Kidney glomerular epithelial cell (primary cell): ENCODE measurements at places on chromosomes 4 and X.
A peak's percentile ranks its signal among the peaks of the same experiment; 100 is the strongest.

- no peak for DNase-seq
Measured at GRCh38 chrX:122626871-122627270, 557.2 kb upstream of the GRIA3 start.

DNA sequence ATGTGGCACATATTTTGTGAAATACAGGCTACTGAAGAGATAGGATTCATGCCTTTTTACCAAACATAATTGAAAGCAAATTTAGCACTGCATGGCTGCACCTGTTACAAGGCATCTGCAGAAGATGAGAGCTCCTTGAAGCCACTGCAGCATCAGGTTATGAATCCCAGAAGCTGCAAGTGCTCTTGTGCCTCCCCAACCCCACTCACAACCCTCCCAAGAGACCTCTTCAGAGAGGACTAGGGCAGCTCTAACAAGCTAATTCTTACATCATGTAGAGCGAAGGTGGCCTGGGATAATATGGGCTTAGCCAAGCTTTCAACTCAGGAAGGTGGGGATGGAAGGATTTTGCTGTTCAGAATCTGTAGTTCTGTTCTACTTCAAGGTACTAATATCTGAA is 27.2 kb downstream of the MFAP3L start:
- no peak for DNase-seq

DNA sequence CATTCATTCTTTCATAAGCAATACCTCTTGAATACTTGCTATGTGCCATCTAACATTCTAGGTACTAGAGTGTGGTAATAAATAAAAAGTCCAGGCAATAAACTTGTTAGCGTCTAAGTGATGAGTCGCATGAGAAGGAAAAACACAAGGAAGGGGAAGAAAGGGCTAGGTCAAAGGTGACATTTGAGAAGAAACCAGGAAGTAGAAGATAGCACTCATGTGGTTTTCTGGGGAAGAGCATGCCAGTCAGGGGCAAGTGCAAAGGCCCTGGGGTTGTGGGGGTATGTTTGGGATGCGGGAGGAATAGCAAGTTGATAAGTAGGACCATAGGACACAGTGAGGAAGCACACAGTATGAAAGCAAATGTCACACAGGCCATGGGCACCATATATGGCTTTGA is 157.0 kb downstream of the TSPAN5 start:
- DNase-seq, result no peak

- no peak for DNase-seq
Measured at GRCh38 chr4:2339458-2340271, 77.8 kb upstream of the MXD4 start.

DNA sequence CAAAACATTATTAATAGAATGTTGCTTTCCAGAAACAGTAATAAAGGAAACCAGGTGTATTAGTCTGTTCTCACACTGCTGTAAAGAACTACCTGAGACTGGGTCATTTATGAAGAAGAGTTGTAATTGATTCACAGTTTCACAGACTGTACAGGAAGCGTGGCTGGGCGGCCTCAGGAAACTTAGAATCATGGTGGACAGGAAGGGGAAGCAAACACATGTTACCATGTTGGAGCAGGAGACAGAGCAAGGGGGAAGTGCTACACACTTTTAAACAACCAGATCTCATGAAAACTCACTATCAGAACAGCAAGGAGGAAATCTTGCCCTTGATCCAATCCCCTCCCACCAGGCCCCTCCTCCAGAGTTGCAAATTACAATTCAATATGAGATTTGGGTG is 815.8 kb downstream of the TRIML1 start:
- no peak for DNase-seq

GRCh38 chr4:52621567-52621966 is 37.5 kb downstream of the USP46 start:
- DNase-seq, result no peak

DNA sequence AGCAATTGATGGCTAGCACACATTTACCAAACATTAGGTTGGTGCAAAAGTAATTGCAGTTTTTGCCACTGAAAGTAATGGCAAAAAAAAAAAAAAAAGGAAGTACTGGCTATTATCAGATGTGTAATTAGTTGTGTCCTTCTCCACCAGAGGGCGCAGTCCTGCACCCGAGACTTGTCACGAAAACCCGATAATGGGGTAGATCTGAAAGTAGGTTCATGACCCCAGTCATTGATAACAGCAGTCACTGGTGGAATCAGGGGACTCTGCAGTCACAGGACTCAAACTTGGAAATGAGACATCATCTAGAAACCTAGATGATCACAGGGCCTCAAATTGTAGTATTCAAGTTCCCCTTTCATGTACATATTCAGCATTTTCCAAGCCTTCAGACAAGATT is 13.1 kb upstream of the ACOT9 start:
- DNase-seq, result peak; percentile 5

DNA sequence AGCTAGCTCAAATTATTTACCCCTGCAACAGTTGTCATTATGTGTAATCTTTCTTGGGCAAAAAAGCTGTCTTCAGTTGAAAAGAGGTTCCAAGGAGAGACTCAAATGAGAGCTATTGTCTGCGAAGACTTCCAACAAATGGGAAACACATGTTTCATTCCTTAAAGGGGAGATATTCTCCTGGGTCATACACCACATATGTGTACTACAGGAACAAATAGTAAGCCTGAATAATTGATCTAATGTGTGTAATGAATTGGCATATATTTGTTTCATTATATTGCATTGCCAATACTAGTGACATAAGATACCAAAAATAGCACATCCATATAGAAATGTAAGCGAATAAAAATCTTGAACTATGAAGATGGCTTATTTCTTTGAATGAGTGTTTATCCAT is 950.9 kb upstream of the NDST4 start:
- no peak for DNase-seq

DNA sequence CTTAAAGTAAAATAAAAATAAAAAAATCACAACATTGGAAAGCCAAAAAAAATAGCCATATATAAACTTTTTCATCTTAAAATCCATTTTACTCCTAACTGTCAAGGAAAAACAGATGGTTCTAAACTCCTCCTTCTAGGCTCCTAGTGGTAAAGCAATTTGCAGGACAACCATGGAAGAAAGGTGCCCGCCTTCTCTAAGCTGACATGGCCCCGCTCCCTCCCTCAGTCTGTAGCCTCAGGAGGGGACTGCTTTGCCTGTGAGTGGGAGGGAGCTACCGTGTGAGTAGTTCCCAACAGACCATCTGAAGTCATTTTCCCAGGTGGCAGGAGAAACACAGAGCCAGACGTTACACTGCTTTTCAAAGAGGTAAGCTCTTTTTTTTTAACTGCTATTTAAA is 336.2 kb upstream of the FAT1 start:
- DNase-seq, result no peak

GRCh38 chr4:13615161-13615560 is 12.4 kb downstream of the BOD1L1 start:
- no peak for DNase-seq

DNA sequence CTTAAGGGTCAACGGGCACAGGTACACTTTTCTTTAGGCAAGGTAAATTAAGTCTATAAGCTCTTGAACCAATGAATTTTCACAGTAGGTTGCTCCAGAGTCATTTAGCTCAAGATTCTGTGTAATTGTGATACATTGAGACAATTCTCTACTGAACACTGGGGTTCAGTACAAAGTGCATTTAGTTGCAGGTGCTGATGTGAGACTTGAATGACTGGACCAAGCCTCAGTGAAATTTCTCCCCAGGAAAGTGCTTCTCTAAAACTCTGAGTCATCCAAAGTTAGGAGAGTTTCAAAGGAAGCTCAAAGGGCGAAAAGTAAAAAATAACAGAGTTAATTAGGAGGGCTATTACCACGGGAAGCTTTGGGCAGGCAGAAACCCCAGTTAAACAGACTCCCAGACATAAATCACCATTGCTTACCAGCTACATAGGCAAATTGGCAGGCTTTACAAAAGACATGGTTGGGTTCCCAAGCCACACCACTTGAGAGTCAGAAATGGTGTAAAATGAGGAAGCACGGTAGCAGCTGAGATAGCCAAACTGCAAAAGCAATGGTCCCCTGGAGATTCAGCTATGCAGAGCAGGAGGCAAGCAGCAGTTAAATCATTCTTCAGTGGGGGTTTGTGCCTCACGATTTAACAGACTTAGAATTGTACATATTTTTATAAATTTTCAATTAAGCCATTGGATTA is 202.6 kb downstream of the PCDH19 start:
- no peak for DNase-seq

DNA sequence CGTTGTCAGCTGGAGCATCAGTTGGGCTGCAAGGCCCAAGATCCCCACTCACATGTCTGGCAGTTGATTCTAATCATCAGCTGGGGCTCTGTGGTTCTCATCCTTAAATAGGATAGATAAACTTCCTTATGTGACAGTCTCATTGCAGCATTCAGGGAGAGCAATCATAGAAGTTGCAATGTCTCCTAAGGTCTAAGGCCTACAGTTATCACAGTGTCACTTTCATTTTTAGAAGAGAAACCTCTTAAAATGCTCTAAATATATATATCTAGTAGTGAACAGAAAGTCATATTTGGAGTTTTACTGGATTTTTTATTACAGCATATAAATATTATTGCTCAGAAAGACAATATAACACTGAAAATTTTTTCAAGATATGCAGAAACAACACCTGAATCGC is 226.0 kb upstream of the PPP1R2C start:
- DNase-seq, result no peak

DNA sequence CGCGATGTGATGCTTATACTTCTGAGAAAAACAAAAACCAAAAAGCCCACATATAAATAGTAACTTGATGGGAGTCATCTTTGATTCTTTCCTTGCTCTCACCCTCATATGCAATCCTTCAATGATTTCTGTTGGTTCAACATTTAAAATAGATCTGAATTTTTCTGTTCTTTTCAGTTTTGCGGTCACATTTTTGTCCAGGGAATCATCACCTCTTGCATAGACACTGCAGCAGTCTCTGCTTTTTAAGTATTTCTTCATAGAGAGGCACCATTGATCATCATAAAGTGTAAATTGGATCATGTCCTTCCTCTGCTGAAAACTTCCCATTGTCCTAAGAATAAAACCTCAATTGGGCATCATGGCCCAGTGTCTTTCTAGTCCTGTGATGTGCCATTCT is 81.1 kb upstream of the SLC4A4 start:
- DNase-seq, result no peak

DNA sequence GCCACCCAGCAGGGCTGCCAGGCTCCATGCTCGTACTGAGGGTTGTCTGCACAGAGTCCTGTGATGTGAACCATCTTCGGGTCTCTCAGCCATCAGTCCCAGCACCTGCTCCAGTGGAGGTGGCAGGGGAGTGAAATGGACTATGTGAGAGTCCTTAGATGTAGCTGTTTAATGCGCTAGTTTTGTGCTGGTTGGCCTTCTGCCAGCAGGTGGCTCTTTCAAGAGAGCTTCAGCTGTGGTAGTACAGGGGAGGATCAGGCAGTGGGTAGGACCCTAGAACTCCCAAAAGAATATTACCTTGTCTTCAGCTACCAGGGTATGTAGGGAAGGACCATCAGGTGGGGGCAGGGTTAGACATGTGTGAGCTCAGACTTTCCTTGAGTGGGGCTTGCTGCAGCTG is 1066.0 kb downstream of the GLUD2 start:
- DNase-seq, result no peak

DNA sequence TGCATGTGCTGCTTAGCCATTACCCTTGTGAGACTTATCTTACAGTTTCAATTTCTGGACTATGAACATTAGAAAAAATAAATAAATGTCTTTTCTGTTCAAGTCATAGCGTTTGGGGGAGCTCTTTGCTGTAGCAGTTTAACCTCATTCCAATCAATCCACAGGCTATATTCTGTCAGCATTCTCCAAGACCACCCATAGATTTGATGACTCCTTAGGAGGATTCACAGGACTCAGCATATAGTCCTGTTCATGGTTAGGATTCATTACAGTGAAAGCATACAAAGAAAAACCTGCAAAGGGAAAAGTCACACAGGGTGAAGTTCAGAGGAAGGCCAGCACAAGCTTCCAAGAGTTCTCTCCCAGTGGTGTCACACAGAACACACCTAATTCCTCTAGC is 180.5 kb downstream of the ADAMTS3 start:
- DNase-seq, result no peak

GRCh38 chr4:99824070-99824599 is 7.5 kb downstream of the DAPP1 start:
- no peak for DNase-seq

GRCh38 chr4:180398564-180398963 is 1844.6 kb upstream of the TENM3 start:
- no peak for DNase-seq

- no peak for DNase-seq
Measured at GRCh38 chrX:110657073-110657472, 138.5 kb downstream of the CHRDL1 start.

- no peak for DNase-seq
Measured at GRCh38 chr4:67054896-67055295, 490.4 kb downstream of the CENPC start.

DNA sequence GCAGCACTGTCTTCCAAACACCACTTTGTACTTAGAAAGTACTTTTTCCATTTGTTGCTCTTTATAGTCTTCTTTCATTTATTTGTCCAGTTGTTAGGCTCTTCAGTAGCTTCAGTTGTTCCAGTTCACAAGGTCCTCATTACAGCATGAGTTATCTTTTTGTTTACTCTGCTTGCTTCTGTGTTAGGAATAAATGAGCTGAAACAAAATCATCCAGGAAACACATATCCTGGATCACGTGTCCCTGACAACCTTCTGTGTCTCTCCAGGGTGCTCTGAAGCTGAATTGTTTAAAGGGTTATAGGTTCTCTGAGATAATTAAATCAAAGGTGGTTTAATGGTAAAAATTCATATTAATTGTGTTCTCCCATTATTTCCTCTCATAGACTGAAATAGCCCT is 19.9 kb upstream of the KLHL8 start:
- peak; percentile 73 for DNase-seq

GRCh38 chr4:55032179-55032578 is 93.2 kb downstream of the KDR start:
- no peak for DNase-seq

DNA sequence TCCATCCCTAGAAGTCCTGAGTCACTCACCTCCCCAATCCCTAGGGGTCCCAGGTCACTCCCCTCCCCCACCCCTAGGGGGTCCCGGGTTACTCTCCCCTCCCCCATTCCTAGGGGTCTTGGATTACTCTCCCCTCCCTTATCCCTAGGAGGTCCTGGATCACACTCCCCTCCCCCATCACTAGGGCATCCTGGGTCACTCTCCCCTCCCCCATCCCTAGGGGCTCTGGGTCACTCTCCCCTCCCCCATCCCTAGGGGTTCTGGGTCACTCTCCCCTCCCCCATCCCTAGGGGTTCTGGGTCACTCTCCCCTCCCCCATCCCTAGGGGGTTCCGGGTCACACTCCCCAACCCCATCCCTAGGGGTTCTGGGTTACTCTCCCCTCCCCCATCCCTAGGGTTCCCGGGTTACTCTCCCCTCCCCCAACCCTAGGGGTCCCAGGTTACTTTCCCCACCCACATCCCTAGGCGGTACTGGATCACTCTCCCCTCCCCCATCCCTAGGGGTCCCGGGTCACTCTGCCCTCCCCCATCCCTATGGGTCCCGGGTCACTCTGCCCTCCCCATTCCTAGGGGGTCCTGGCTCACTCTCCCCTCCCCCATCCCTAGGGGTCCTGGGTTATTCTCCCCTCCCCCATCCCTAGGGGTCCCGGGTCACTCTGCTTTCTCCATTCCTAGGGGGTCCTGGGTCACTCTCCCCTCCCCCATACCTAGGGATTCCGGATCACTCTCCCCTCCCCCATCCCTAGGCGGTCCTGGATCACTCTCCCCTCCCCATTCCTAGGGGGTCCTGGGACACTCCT is 2.1 kb downstream of the ASMTL start:
- DNase-seq, result no peak
